ENCODE measurements at places on chromosomes 6 and 20.

DNA sequence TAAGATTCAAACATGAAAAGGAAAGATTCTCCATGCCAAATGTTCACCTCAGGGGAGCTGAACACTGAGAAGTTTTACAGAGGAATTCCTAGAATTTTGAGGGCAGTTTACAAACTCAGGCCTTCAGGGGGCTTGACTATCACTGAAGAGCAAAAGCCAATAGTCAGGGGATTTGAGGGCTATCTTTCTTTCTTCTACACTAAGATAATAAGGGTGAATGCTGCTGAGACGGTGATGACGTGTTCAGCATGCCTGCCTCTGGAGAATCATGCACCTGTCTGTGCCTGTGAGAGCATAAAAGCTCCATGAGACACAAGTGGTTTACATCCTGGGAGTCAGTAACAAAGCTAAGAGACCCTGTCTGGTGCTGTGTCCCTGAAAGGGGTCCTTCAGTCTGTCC is 1085.6 kb downstream of the KIF16B start:
- no peaks in the 10 kb centered on the region for H3K27me3 ChIP-seq
- no peak overlapping the region for H3K27ac ChIP-seq
- no peak for DNase-seq
- no peaks in the 10 kb centered on the region for H3K36me3 ChIP-seq
- H3K4me3 ChIP-seq = no peak overlapping the region
- no peaks in the 10 kb centered on the region for H3K4me1 ChIP-seq

DNA sequence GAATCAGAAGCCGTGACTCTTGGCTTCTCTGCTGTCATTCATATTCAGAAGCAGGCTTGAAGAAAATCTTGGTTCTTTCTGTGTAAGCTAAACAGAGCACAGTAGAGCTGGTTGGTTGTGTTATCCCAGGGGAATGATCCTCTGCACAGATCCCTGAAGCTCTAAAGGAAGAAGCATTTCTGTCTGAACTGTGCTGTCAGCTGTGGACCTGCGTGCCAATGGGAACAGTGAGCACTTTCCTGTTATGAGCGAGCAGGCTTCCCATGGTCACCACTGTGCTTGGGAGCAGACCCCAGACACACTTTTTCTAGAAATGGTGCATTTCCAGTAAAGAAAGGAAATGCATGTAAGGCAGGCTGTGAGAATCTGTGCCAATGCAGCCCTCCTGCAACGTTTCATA is 490.2 kb downstream of the EPM2A start:
- H3K4me1 ChIP-seq = peaks cover 2% of the 10 kb centered on the region
- no peak for DNase-seq
- no peaks in the 10 kb centered on the region for H3K27me3 ChIP-seq

GRCh38 chr6:144215402-144215931 is 65.2 kb downstream of the STX11 start:
- H3K27me3 ChIP-seq = no peaks in the 10 kb centered on the region
- no peaks in the 10 kb centered on the region for H3K36me3 ChIP-seq
- no peak for DNase-seq
- H3K4me1 ChIP-seq = peaks cover 3% of the 10 kb centered on the region

- H3K27me3 ChIP-seq = no peaks in the 10 kb centered on the region
- no peak for DNase-seq
- no peaks in the 10 kb centered on the region for H3K4me1 ChIP-seq
- no peak overlapping the region for H3K27ac ChIP-seq
- no peaks in the 10 kb centered on the region for H3K36me3 ChIP-seq
Observed at GRCh38 chr6:83601119-83601518, 88.8 kb downstream of the PRSS35 start.

DNA sequence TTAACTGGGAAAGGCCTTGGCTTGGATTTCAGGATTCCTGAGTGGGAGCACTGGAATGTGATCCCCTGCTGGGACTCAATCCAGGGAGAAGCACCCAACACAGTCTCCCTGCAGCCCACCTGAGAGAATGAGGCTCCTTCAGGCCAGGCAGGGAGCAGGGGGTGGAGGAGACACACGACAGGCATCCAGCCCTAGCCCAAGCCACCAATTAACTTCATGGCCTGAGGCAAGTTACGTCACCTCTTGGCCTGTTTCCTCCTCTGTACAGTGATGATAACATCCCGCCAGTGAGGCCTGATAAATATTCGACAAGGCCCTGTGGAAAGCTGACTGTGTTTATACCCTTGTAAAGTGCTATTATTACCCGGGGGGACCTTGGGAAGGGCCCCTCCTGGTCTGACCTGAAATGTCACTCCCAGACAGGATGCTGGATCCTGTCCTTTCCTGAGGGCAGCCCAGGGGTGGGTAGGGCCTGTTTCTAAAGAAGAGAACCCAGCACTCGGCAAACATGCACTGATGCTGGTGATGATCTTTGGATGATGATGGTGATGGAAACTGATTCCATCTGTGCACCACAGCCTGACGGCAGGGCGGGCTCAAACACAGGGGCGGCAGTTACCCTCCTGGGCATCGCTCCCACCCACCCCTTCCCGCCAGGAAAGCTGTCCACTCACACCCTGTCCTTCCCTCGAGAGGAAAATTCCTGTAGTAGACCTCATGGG is 12.4 kb downstream of the FRS3 start:
- H3K27ac ChIP-seq = no peak overlapping the region
- no peaks in the 10 kb centered on the region for H3K4me1 ChIP-seq
- no peak overlapping the region for H3K4me3 ChIP-seq
- no peak for DNase-seq
- H3K36me3 ChIP-seq = peaks cover 4% of the 10 kb centered on the region
